ENCODE measurements at places on chromosomes 4 and X.

- DNase-seq: peak; percentile 22
Observed at GRCh38 chr4:122652379-122652778, 31.5 kb upstream of the IL21 start.

GRCh38 chrX:79079477-79079876, 65.0 kb upstream of the GPR174 start:
- no peak for DNase-seq

DNA sequence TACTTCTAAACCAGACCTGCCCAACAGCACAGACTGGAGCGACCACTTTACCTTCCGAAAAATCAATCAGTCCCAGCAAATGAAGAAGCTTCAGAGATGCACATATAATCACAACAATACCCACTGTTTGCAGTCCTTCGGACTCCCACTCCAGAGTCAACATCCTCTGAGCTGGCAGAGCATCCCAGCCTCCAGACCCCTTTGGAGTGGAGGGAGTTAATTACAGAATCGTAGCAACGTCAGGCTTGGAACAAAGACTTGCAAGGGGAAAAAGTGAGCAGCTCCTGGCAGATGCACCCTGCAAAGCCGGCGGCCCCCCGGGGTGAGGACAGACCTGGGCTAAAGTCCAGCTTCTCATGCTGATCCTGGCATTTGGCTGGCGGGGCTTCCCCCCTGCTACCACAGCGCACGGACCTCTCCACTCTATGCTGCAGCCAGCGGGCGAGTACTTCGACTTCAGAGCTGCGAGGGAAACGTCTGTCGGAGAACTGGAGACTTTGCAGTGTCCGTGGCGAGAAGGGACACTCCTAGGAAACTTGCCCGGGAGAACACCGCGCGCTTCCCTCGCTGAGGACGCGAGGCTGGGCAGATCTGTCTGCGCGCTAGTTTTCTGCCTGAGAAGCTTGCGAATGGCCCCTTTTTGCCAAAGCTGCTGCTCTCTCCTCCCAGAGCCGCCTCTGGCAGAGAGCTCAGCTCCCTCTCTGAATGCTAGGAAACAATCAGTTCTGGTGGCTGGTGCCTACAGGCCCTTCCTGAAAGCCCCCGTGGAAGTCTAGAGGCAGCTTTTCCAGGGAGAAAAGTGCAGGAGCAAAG, 283.7 kb downstream of the PACRGL start:
- DNase-seq: peak; percentile 71

DNA sequence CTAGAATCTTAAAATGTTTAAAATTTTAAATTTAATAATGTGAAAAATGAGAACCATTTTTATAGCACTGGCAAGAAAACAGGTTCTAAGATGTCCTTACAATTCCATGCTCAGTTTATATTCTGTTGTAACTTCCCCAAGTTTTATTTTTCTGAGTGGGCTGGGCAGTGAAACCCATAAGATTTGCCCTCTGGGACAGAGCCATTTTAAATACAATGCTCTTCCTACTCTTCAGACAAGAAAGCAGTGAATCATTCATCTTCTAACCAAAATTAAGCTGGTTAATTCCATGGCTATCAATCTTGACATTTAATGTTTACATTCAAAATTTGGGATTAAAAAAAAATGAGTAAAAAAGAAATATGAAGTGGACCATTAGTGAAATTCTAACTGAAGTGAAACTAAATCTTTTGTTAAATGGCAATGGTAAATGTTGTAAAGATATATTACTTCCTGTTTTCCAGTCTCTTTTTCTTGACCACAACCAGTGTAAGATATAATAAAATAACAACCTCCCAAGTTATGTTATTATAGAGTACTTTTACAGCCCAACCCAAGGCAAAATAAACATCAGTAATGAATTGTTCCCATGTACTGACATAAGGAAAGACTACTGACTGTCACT, 37.2 kb upstream of the PTPN13 start:
- no peak for DNase-seq

DNA sequence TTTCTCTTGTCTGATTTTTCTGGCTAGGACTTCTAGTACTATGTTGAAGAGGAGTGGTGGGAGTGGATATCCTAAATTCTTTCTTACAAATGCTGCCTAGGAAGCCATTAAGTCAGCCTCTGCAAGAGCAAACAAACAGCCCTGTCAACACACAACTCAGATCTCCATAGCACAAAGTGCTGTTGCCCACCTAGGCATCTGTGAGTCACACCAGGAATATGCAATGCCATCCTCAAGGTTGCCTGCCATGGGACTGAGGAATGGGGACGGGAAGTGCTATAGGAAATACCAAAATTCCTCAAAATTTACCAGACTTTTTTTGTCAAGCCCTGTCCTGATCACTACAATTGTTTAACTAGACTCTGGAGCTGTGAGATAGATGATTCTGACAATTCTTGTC, 466.9 kb downstream of the FSTL5 start:
- no peak for DNase-seq

DNA sequence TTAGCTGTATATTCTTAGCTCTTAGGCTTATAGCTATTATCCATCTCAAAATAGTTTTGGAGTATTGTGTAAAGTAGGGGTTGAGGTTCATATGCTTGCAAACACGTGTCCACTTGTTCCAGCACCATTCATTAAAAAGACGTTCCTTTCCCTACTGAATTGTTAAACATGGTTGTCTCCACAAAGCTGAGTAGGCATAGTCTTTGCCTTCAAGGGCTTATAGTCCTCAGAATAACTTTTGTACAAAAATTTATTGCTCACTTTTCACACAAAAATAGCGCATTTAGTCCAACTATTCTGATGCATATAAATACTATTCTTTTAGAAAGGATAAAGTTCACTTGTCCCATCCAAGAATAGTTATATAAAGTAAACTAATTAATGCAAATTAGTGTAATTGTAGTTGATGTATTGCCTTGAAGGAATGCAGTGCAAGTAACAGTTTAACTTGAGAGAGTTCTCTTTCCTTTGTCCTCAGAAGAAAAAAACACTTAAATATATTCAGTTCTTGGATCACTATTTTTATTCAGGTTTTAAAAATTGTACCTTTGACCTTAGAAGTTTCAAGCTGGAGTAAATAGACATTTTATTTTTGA, 14.1 kb downstream of the LRIT3 start:
- no peak for DNase-seq

- no peak for DNase-seq
Observed at GRCh38 chr4:2649604-2650114, 106.5 kb downstream of the TNIP2 start.

- no peak for DNase-seq
Observed at GRCh38 chrX:44344194-44344593, 722 bp upstream of the EFHC2 start.

- DNase-seq: no peak
Observed at GRCh38 chrX:56802428-56802827, 73.4 kb downstream of the NBDY start.

- DNase-seq: peak; percentile 24
Observed at GRCh38 chr4:53490965-53491622, 100.2 kb downstream of the LNX1 start.

GRCh38 chr4:61275241-61275640, 75.1 kb downstream of the ADGRL3 start:
- DNase-seq: no peak

GRCh38 chrX:132393485-132393884, 95.4 kb downstream of the MBNL3 start:
- DNase-seq: no peak

DNA sequence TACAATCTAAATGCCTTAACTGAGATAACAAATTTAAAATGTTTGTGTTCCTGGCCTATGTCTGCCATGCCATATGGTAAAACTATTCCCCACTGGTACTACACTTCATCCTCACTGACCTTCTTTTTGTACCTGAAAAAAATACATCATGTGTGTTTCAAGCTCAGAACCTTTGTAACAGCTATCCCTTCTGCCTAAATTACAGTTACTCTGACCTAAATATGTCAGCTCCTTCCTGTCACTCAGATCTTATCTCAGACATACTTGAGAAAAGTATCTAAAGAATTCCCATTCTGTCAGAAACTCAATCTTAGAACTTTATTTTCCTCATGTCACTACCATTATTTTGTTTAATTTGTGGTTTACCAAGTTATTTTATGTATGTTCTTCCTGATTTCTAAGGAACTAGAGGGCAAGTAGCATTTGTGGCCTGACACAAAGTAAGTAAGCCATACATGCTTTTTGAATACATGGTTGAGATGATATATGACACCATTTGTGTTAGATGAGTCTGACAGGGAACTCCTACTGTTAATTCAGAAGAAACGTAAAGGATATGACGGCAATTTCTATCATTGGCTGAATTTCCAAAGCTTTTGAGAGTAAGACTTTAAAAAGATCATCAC, 456.5 kb upstream of the NDST3 start:
- DNase-seq: no peak

GRCh38 chrX:56733459-56734046, 4.5 kb downstream of the NBDY start:
- DNase-seq: peak; percentile 83

GRCh38 chr4:124423160-124423559, 289.4 kb downstream of the ANKRD50 start:
- DNase-seq: no peak

GRCh38 chrX:12779534-12779933, 11.7 kb upstream of the PRPS2 start:
- no peak for DNase-seq

GRCh38 chrX:85622635-85623034, 243.2 kb upstream of the POF1B start:
- no peak for DNase-seq

DNA sequence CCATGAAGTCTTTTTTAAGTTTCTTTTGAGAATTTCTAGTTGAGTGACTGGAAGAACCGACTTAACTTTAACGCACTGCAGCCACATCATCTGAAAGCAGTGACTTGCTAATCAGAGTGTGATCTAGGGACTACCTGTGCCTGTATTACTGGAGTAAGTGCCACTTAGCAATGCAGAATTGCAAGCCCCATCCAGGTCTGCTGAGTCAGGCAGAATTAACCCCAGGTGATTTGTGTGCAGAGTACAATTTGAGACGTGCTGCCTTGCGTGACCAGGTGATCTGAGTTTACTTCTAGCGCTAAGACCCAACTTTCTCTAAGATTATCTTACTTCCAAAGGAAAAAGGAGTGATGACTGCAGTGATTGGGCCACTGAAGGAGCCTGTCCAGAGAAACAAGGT, 85.3 kb downstream of the CLCN4 start:
- DNase-seq: no peak

DNA sequence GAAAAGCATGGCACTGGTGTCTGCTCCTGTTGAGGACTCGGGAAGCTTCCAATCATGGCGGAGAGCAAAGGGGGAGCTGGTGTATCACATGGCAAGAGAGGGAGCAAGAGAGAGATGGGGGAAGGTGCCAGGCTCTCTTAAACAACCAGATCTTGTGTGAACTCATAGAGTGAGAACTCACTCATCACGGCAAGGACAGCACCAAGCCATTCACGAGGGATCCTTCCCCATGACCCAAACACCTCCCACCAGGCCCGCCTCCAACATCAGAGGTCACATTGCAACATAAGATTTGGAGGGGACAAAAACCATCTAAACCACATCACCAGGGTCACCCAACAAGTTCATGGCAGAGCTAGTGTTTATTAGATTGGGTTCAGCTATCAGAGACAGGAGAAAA, 218.7 kb upstream of the BCOR start:
- DNase-seq: no peak

GRCh38 chr4:43846111-43846587, 602.5 kb downstream of the KCTD8 start:
- DNase-seq: no peak

DNA sequence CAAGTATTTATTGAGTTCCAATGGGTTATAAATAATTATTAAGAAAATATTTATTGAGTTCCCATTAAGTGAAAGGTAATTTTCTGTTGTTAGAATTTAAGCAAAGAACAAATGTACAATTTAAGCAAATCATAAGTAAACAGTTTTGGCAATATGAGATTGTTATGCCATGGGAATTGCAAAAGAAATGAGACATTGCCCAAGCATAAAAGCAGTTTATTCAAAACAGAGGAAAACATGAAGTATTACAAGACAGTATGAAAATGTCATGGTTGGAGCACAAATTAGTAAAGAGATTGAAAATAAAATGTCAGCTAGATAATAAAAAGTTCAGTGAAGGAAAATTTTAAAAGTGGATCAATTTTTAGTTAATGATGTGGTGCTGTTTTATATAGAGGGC, 706.1 kb upstream of the EPHA5 start:
- no peak for DNase-seq

- DNase-seq: no peak
Observed at GRCh38 chr4:172997217-172997609, 171.4 kb upstream of the GALNT7 start.

- no peak for DNase-seq
Observed at GRCh38 chr4:100049872-100050271, 99.8 kb upstream of the H2AZ1 start.

GRCh38 chrX:41733939-41734338, 10.0 kb downstream of the GPR82 start:
- no peak for DNase-seq

DNA sequence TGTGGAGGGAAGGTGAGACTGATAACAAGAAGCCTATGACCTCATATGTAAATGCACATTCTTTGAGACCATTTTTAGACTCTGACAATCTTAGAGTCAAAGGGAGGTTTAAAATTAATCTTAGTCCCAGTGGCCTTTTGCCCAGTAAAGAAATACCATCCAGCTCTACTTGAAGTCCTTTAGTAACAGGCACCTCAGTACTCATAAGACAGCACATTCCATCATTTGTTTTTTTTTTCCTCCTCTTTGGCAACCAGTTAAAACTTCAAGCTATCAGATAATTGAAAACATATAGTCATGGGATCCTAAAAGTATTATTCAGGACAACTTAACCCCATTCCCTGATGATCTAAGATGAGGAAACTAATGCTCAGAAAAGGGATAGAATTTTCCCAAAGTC, 4.6 kb downstream of the EDA2R start:
- no peak for DNase-seq

DNA sequence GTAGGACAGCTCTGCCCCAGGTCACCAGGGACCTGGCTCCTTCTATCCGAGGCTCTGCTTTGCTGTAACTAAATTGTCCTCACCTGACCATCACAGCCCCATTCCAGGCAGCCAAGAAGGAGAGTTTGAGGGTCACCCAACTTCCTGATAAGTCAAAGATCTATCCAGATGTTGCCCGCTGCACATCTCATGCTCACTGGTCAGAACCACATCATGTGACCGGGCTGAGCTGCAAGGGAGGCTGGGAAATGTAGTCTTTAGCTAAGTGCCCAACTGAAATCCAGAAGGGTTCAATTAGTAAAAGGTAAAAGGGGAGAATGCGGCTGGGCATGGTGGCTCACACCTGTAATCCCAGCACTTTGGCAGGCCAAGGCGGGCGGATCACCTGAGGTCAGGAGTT, 18.4 kb downstream of the HMX1 start:
- DNase-seq: no peak

- DNase-seq: no peak
Observed at GRCh38 chrX:48826135-48826875, at the start of gene ERAS. Gene ERAS (plus strand): TSS chrX:48826513. CDS start chrX:48829124, 2,611 bp downstream.

All from NCI-H1417 (cell line).